ENCODE measurements at places on chromosomes 7 and 10.
A peak's percentile ranks its signal among the peaks of the same experiment; 100 is the strongest.

GRCh38 chr7:106326594-106327537 is 42.1 kb upstream of the NAMPT start:
- DNase-seq = no peak

DNA sequence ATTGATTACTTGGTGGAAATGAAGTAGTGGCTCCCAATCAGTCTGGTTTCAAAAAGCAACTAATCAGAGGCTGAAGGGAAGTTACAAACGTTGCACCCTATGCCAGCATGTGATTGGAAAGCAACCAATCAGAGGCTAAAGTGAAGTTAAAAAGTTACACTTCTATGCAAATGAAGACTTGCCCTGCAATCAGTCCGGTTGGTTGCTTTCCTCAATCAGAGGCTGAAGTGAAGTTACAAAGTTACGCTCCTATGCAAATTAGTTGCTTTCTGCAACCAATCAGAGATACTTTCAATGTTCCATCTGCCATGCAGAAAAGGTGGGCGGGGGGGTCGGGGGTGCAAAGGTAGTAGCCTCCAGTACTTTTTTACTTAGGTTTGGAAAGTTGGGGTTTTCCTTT is 1077.1 kb downstream of the TYW1 start:
- DNase-seq = no peak

DNA sequence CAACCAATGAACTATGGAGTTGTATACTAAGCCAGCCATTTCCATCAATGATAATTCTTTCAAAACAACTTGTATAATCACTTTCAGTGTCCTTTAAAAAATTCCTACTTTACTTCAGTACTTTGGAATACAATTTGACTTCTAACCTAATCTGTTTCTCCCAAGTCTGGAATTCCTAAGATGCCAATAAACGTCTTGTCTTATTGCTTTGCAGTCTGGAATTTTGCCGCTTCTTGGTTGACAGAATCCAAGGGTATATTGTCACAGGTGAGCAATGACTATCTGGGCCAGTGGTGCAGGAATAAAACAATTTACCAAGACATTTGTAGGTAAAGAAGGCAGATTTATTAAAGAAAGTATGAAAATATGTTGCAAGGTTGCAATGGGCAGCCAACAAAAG is 21.8 kb downstream of the RP9 start:
- DNase-seq = no peak

DNA sequence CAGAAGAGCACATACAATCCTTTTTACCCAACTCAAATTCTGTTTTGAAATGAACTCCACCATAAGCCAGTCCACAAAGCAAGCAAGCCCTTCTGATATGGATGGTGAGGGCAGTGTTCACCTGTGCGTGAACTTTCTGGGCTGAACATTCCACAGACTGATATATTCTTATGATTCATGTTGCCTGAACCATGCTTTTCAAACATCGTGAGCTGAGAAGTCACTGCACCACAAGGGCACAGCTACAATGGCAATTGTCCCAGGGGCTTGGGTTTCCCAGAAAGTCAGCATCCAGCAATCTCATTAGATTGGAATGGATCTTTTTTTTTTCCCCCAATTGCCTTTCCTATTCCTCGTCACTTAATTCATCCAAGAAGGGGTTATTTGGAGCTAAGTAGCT is 86.9 kb upstream of the ZNF438 start:
- DNase-seq = no peak

DNA sequence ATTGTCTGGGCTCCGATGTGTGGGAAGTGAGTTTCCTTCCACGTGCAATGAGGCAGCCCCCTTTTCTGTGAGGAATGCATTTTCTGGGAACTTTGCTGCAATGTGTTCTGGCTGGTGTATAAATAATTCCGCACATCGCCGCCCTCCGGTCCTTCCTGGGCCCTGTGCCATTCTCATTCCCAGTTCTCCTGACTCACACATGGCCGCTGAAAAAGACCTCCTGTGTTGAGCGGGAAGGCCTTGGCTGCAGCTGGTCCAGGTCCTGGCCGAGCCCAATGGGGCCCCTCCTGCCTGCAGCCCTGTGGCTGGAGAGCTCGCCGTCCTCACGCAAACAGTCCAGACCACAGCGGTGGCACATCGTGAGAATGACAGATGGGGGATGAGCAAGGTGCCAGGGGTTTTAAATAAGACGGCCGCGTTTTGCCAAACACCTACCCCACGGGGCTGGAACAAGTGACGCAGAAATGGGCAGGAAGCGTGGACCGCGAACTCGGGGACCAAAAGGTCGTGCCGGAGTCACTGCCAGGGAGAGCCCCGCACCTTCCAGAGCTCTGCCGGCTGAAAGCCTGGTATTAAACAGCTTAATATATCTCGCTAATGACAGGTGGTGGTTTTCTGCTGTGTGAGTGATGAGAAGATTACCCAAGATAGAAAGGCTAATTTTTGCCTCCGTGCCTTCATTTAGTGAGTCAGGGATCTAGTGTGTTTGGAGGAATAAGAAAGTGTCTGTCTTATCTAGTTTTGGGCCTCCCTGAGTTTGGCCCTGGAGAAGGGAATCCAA is 37.0 kb downstream of the FAM20C start:
- no peak for DNase-seq

- no peak for DNase-seq
These were observed 117.8 kb downstream of the WDR37 start for GRCh38 chr10:1174022-1174421.

DNA sequence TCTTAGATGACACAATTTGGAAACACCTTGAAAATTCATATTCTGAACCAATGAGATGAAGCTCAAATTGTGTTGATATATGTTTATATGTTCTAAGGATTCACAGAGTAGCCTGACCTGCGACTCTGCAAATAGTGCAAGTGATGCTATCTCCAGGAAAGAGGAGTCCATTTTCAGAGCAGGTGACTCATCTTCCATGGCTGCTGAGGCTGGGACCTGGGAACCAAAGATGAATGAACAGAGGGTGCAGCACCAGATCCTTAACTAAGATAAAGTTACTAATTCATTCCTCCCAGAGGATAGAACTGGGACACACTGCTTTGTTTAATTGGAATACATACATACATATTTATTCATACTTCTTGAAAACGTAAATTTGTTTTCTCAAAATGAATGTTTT is 240.6 kb upstream of the SEMA3C start:
- no peak for DNase-seq

GRCh38 chr10:66717231-66717981 is 208.4 kb upstream of the LRRTM3 start:
- DNase-seq = no peak

- no peak for DNase-seq
These were observed 62.5 kb upstream of the CAPZA2 start for GRCh38 chr7:116799916-116800315.

GRCh38 chr10:42865716-42866114 is 83.1 kb downstream of the BMS1 start:
- DNase-seq = no peak

DNA sequence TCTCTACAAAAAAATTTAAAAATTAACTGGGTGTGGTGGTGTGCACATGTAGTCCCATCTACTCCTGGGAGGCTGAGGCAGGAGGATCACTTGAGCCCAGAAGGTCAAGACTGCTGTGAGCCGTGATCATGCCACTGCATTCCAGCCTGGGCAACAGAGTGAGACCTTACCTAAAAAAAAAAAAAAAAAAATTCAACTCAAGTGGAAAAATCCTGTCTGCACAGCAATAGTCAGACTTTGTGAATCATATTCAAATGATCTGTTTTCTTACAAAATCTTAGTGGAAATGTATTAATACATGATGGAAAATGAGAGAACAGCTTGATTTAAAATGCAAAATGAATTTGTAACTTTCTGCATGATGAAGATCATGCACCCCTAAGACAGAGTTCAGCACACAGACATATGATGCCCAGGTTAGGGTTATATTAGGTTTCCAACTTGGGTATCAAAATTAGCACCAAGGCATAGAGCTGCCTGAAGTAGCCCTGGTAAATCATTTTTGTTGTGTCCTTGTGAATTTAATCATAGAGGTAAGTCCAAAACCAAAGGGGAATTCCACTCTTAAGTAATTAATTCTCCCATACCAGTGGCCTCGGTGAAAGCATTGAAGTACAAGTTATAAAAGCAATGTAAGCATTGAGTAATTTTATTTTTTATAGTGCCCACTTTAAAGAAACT is 93.8 kb downstream of the ADD3 start:
- no peak for DNase-seq

GRCh38 chr10:13491747-13492360 is 37.0 kb downstream of the BEND7 start:
- no peak for DNase-seq

GRCh38 chr7:2446676-2447075 is 29.5 kb downstream of the GRIFIN start:
- no peak for DNase-seq

DNA sequence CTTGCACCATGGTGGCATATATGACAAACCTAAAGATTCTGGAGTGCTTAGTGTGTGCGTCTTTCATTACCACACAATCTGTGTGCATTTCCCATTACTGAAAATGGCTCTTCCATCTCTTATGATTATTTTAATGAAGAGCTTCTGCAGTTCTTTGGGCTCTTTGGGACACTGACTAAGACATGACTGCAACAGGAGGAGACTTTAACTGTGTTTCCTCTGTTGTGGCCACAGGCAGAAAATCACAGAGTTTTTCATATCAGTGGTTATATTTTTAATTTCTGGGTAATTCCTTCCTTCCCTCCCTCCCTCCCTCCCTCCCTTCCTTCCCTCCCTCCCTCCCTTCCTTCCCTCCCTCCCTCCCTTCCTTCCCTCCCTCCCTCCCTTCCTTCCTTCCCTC is 58.1 kb downstream of the WNT2 start:
- DNase-seq = no peak

DNA sequence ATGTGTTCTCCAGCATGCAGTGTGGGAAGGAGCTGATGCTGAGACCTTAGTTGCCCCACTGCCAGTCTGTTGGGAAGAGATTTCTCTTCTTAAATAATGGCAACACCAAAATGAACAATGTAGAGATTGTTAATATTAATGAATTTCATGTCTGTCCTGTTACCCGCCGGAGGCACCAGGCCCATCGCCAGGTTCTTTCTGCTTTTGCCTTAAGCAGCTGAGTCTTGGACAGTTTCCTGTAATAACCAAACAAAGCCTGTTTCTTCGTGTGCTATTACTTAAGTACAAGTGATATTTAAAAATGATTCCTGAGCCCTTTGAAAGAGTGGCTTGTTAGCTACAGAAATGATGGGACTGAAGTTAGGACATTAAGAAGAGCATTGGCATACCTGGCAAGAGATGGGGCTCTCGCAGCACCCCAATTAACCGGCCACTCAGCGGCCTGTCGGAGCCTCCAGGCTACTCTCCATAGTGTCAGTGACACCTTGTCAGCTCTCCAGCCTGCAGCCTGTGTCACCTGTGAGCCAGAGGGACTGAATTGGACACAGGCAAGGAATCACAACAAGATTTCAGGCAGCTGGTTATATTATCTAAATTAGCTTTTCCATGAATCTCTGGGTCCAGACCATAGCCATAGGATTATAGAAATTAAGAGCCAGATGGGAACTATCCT is 142.0 kb downstream of the CELF2 start:
- peak; percentile 50 for DNase-seq

DNA sequence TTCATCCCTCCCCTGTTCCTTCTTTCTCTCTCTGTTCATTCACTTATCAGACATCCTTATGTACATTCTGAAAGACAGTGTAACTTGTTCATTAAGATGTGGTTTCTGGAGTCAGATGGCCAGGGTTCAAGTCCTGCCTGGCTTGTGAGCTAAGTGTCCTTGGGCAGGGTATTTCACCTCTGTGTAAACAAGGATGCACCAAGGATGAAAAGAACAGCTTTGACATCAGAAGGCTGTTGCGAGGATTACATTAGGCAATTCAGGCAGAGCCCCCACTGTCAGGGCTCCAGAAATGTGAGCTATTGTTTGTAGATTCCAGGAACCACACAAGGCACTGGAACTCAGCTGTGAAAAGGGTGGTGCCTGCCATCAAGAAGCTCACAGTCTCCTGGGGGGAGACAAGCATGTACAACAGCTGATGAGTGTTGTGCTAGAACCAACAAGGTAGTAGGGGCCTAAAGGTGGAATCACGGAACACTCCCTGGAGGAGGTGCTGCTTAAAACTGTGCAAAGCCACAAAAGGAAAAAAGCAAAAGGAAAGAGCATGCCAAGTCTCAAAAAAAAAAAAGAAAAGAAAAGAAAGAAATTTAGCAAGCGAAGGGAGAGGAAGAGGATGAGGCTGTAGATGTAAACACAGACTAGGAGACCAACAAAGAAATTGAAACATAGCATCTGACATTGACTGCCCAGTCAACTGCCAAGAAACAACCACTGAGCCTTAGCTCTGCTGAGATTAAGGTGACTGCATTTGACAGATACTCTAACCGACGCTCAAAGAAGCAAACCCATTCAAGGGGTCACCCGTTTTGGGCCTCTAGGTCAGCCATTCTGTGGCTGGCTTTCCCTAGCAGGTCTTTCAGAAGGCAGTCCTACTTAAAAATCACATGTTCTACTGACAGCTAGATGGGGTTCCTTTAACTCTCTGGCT is 12.5 kb downstream of the PDLIM1 start:
- DNase-seq = no peak

- no peak for DNase-seq
These were observed 763.3 kb downstream of the MAGI2 start for GRCh38 chr7:78690174-78690573.

- DNase-seq = no peak
These were observed 74.9 kb upstream of the OGDHL start for GRCh38 chr10:49837051-49837478.

DNA sequence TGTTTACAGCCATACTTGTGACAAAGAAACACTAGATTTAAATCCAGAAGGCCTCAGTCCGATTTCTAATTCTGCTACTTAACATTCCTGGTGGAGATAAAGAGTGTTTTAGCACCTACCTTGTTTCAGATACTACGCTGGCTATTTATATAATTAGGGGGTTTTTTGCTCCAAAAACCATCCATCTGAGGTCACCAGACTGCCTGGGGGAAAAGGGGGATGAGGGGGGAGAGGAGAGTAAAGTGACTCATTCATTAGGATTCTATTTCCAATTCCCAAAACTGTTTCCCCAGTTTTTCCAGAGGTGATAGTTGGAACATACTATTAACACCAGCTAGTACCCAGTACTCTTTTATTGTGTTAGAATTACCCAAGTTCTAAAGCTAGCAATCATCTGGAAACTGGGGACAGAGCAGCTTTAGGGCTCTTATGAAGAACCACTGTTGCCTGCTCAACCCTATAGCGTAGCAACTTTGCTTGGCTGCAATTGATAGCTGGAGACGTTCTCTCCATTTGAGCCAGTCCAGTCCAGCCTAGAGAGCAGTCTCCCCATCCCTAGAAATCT is 6.6 kb downstream of the GCC1 start:
- DNase-seq = no peak

All from hippocampal formation (tissue), 2 donors.